NCI-H187 treated with DMSO at 0.1 percent for 48 hours (cell line): ENCODE measurements at places on chromosomes 2 and 18.
A peak's percentile ranks its signal among the peaks of the same experiment; 100 is the strongest.

DNA sequence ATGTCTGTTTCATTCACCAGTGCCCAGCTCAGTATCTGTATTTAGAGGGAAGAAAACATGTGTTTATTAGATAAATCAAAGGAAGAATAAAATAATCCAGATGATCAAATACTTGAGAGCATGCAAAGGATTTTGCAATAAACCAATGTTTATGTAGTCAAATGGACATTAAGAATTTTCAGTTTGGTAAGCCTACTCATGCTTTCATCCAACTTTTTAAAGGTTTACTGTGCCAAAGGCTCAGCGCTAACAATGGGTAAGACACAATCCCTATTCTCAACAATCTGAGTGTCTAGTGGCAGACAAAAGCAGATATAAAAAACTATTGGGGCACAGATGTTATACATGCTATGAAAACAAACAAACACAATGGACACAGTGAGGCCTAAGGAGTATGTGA lies 26.3 kb downstream of the GRB14 start:
- DNase-seq: no peak

- DNase-seq: no peak
Observed at GRCh38 chr18:67232991-67233390, 283.5 kb downstream of the DSEL start.

DNA sequence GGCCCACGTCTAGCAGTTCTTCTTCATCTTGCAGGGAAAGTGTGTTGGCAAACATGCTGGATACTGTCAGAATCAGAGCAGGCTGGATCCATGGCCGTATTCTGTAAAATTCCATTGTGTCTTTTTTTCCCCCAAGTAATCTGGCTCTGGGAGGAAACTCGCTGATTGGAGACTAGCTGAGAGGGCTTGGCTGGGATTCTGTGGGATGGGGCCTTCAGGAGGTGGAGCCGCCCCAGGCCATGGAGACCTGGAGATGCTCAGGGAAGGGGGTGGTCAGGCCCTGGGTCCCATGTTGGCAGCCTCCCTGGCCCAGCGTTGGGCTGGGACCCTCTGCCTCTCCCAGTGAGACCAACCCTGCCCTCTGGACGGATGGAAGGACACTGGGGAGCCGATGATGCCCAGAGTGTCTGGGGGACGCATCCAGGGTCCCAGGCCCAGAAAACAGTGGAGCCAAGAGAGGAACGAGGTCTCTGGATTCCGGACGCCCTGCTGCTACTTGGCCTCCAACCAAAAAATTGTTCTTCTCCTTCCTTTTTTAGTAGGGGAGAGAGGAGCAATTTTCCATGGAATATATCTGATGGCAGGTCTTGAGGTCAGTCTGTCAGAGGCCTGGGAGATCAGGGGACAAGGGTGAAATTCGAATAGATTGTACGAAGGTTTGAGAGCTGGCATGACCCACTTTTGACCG lies 114.5 kb downstream of the AGAP1 start:
- no peak for DNase-seq

DNA sequence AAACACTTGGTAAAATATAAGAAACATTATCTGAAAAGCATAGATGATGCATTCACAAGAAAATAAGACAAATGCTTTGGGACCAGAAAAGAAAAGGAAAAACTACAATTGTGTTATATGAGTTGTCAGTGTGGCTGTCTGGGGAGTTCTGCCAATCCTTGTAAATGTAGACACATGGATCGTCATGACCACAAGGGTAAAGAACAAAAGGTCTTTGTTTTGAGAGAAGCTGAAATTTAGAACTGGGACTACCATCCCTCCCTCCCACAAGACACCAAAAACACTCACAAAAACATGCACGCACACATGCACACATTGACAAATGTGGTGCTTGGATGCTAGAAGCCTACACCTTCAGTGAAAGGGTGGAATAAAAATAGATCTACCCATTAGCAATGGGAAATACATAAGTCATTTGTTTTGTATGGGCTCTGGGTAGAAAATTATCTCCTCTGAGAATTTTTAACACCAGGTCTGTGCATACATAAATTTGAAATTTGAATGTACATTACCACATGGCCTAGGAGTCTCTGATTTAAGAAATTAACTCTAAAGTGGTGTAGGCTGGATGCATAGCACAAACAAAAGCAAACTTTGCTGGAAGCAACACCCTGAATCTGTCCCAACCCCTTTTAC lies 266.2 kb upstream of the SLC39A10 start:
- DNase-seq: no peak

GRCh38 chr2:202104286-202104870 lies 31.3 kb downstream of the KIAA2012 start:
- DNase-seq: no peak

GRCh38 chr2:218010984-218011652 lies 8.3 kb upstream of the TNS1 start:
- DNase-seq: no peak

- DNase-seq: no peak
Observed at GRCh38 chr18:56992777-56993176, 154.1 kb upstream of the BOD1L2 start.

GRCh38 chr18:28256166-28256565 lies 79.2 kb upstream of the CDH2 start:
- DNase-seq: no peak

DNA sequence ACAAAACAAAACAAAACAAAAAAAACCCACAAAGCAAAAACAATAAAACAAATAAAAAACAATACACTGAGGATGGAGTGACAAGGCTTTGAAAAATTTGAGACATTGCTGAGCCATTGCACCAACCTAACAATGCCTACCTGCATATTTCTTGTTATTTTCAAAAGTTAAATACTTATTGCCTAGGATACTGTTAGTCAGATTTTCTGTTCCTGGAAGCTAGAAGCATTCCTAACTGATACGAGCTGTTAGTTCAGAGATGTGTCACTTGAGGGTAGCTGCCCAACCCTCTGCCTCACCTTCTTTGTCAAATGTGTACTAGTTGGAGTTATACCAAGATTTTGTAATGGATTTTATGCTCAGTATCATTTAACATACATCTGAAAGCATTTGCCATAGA lies 187.2 kb downstream of the TXNL1 start:
- no peak for DNase-seq

DNA sequence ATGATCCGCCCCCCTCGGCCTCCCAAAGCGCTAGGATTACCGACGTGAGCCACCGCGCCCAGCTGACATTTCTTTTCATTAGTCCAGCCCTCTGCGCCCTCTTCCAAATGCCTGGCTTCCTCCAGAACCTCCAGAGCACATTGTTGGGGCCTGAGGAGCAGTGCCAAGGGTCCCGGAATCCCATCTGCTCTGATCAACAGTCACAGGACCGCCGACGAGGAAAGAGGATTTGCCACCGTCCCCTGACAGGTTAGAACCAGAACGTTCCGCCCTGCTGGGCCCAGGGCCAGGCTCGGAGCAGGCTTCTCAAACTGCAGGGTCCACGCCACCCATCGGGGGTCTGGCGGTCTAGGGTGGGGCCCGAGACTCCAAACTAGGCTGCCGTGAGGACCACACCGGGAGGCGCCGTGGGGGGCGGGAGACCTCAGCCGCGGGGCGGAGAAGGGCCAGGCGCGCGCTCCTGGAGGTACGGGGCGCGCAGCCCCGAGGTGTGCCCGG lies 36.9 kb upstream of the ITM2C start:
- no peak for DNase-seq

DNA sequence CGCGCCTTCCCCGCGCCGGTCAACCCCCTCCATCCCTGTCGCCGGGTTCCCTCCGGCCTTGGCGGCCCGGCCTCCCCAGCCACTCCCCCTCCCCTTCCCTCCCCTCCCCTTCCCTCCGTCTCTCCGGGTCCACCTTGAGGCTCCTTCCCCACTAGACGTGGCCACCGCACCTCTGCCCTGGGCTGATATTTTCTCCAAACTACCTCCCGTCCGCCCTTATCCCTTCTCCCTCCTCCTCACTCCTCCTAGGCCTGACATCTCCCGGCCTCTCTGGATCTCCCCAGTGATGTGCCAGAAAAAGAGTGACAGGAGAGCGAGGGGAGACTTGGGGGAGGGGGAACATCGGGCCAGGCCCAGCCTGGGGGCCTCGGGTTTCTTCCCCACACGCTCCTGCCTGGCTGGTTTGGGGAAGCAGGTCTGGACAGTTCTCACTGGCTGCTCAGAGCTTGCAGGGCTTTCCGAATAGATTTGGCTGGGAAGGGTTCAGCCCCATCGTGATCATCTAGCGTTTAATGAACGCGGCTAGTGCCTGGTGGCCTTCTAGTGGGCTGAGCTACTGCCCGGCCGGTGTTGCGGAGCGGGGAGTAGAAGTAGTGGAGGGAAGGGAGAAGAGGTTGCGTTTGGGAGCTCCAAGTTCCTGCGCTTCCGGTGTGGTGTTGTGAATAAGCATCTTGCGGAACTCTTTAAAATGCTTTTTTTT lies 641 bp downstream of the MAPRE3 start:
- no peak for DNase-seq

DNA sequence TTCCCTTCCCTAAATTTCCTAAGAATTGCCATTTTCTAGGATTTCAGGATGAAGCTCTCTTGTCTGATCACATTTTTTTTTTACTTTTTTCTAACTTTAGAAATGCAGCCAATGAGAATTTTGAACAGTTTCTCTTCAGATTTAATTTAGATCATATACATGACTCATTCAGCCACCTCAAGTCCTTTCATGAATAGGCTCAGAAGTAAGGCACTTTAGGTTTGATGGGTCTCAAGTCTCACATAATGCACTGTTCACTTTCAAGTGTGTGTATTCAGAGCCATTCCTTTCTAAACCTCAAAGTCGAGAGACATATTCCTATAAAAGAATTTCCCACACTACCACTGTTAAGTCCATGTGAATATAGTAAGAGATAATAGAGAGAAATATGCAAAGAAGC lies 614.1 kb upstream of the VRK2 start:
- peak; percentile 62 for DNase-seq

DNA sequence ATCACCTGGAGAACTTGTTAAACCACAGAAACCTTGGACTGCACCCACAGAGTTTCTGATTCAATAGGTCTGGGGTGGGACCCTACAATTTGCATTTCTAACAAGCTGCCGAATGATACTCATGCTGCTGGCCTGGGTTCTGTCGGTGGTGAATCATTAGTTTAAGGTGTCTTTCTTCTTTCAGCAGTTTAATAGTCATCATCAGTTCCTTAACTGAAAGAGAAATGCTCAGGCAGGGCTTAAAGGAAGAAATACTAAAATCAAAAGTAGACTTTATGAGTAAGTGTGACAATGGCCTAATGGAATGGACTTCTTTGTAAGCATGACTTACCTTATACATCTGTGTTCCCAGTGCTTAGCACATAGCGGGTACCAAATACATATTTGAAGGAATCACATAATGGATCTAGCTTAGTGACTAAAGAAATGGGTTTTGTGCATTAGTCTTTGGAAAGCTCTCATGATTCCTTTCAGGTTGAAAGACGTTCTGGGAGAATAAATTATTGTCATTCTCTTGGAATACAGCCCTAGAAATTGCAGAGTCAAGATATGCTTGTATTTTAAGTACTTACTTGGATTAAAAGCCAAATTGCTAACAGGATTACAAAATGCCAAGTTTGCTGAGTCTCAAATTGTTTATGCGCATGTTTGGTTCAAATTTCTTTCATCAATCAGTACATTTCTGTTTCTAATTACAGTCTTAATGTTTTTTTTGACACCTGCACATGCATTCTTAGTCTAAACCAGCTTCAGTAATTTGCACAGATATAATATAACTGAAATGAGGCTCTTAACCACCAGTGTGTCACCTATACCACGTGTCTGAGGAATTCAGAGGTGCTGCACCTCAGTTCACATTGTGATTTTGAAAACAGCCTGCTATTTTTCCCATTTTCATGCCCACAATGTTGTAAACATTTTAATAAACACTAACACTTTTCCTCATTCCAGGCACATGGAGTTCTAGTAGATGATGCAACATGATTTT lies 220.3 kb upstream of the NRP2 start:
- no peak for DNase-seq

GRCh38 chr18:2135309-2135708 lies 436.0 kb downstream of the METTL4 start:
- no peak for DNase-seq

- DNase-seq: no peak
Observed at GRCh38 chr2:22854588-22854987, 530.4 kb upstream of the KLHL29 start.

- DNase-seq: no peak
Observed at GRCh38 chr18:21080576-21080975, 31.0 kb downstream of the ROCK1 start.

DNA sequence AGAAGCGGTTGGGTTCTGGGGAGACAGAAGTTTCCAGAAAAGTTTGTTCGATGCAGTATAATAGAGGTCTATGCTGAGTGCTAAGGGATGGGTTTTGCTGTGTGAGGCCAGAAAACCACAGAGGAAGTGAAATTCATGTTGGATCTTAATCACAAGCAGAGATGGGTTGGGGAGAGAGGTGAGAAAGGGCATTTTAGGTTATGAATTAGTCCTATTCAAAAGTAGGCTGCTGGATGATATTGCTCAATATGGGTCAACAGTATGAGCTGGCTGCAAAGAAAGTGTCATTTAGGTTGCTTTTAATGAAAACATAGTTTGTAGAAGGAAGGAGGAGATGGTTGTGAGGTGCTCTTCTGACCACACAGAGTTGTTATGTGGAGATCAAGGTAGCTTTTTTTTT lies 118.8 kb upstream of the LHCGR start:
- DNase-seq: no peak

DNA sequence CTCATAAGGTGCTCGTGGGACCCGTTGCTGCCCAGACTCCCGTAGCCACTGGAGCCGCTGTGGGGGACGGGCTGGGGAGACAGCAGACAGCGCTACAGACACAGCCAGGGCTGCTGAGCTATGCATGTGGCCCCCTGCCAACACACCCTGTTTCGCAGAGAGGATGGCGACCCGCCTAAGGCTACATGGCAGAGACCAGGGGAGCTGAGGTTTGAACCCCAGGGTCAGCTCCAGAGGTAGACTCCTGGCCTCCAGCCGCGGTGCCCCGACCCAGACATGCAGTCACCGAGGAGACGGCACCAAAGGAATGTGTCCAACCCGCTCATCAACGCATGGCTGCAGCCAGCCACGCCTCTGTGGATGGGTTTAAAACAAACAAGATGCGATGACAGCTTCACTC lies 21.0 kb upstream of the HES6 start:
- no peak for DNase-seq

- DNase-seq: no peak
Observed at GRCh38 chr18:37721544-37722522, 156.2 kb upstream of the CELF4 start.

DNA sequence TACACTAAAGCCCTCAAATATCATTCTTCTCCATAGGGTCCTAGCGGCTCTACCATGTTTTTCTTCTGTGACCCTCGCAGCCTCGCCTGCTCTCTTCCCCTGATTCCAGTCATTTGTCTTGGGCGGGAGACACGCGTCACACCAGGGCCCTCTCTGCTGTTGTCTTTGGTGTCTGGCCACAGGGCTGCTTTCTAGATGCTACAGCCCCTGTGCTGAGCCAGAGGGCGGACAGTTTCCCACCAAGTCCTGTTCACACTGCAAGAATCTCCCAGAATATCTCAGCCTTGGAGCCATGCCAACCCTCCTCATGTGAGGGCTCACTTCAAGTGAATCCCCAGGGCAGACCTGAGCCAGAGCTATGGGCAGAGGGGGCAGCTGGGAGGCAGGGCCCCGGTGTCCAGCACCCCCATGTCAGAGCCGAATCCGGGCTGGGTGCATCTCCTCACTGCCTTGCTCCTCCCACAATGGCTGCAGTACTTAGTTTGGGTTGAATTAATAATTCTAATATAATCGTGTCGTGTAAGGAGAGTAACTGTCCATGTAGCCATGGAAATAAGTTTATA lies 42.1 kb downstream of the DIPK1C start:
- no peak for DNase-seq
